EL (cell line): ENCODE measurements at places on chromosomes 6 and 20.

GRCh38 chr6:163538331-163538730 lies 123.8 kb downstream of the QKI start:
- DNase-seq = no peak

DNA sequence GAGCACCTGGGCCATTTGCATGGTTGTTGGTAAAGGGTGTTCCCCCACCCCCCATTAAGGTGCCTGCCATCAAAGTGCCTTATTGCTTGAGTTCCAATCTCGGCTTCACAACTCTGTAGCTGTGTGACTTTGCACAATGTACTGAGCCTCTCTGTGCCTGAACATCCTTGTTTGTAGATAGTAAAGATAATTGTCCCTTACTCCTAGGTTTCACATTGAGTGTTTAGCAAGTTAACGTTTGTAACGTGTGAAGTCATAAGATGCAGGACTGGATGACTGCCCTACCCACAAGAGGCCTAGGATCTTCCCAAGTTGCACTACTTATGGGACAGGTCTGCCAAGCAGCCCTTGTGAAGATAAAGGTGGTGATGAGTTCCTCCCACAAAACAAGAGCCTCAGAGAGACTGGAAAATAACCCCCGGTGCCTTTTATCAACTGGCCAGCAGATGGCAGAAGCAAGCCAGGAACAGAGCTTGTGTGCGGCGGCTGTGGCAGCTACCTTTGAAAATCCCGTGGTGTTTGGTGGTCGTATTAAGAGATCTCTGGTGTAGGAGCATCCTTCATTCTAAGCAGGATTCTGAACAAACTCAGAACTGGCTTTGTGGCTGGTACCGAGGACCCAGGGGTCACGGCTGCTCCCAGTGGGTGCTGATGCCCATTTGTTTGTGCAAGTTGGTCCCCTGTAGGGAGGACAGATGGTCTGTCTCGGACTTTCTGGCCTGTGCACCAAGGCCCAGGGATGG lies 99.1 kb downstream of the CDH26 start:
- DNase-seq = peak; percentile 67

GRCh38 chr6:48110436-48111142 lies 408 bp downstream of the PTCHD4 start:
- no peak for DNase-seq

GRCh38 chr6:143215771-143216170 lies 155.1 kb downstream of the AIG1 start:
- DNase-seq = no peak

GRCh38 chr20:24663496-24663895 lies 194.1 kb downstream of the SYNDIG1 start:
- no peak for DNase-seq

GRCh38 chr6:33298773-33299236 lies at the start of gene RGL2:
Gene RGL2 (minus strand): TSS chr6:33298942. CDS start chr6:33298610, 332 bp downstream.
- DNase-seq = peak; percentile 72

GRCh38 chr20:46973766-46974165 lies 79.1 kb downstream of the EYA2 start:
- DNase-seq = no peak

- DNase-seq = no peak
These were observed 147.2 kb upstream of the HMGCLL1 start for GRCh38 chr6:55726144-55726543.

DNA sequence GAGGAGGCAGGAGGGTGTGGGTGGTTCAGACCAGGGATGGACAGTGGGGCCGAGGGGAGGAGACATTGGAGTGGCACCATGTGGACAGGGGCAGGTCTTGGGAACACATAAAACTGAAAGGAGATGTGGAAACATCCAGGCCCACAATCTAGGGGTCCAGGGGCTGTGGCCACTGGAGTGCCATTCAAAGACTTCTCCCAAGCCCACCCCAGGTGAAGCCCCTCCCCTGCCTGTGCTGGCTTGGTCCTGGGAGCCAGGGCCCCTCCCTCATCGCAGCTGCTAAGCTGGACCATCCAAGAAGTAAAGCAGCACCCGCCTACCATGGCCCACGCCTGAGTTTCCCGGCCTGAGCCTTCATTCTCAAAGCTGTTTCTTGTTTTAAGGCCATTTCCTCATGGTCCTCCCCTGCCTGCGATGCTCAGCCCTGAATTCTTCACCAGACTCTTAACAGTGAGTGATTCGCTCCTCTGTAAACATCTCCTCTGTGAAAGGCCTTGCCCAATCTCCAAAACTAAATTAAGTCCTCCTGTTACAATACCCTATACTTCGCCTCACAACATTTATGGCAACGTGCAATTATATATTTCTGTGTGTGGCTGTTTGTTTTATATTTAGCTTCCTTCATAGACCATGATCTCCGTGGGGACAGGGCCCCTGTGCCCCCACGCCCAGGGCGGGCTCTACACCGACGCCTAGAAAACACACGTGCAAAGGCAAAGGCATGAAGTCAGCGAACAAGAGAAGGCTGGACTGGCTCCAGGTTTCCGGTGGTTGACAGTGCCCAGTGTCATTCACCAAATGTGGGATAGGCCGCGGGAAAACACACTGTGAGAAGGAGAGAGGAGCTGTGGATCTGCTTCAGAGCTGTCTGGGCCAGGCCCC lies 267.8 kb downstream of the ERMARD start:
- DNase-seq = no peak

- no peak for DNase-seq
These were observed 506.9 kb upstream of the JARID2 start for GRCh38 chr6:14738933-14739332.

DNA sequence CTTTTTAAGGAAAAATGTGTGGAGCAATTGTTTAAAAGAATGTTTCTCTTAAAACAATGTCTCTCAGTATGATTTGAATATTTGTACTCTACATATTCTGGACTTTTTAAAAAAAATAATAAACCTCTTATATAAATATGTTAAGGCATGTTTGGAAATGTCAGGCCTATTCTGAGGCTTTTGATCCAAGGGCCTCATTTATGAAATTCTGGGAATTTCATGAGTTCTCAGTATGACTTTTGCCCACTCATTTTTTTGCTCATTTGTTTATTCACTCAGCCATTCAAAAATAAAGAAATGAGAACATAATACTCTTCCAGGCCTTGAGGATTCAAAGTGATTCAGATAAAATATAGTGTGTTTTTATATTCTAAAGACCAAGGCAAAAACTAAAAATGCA lies 60.4 kb downstream of the DOK5 start:
- no peak for DNase-seq

- no peak for DNase-seq
These were observed 11.5 kb upstream of the SRF start for GRCh38 chr6:43159599-43159998.

GRCh38 chr6:106287215-106287614 lies 38.3 kb downstream of the ATG5 start:
- no peak for DNase-seq

- peak; percentile 51 for DNase-seq
These were observed 187.5 kb upstream of the ECI2 start for GRCh38 chr6:4322846-4323309.

GRCh38 chr6:41463062-41463930 lies 82.9 kb upstream of the FOXP4 start:
- DNase-seq = peak; percentile 75

GRCh38 chr6:38503032-38503773 lies 136.5 kb downstream of the BTBD9 start:
- DNase-seq = no peak

DNA sequence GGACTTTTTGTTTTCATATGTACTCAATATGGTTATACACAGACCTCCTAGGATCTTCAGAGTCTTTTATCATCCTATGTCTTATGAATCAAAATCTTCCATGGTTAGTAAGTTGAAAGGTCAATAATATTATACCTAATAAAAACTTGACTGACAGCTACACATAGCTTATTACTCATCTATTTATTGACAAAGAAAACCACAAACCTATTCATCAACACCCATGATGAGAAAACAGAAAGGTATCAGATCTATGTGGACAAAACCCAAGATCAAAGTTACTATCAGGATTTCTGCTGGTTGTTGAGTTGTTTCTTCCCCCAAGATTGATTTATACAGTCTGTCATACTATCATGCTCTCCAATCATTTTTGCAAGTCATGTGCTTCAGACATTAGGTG lies 460.1 kb upstream of the MANEA start:
- DNase-seq = no peak

GRCh38 chr6:63418741-63419140 lies 99.0 kb upstream of the LGSN start:
- no peak for DNase-seq

DNA sequence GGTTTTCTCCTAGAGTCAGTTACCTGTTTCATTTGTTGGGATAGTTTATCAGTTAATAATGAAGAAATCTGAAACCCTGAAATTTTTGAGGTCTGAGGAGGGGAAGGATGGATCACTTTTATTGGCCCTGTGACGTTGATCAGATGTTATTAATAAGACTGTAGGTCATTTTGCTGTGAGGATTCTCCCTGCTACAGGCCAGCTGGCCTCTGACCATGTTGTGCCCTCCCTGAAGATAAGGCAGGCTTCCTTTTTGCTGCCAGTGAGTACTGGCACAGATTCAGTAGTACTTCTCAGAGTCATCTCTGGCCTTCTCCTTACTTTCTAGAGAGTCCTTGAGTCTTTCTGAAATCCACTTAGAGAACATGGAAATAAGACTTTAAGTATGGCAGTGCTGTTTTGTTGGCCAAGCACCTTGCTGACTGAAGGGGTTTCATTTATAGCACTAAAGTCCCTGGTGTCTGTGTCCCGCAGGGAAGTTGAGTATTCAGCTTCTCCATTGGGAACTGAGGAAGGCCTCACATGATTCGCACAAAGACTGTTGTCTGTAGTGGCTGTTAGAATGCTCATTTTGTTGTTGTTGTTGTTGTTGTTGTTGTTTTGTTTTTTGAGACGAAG lies 202.6 kb downstream of the DTNBP1 start:
- no peak for DNase-seq

DNA sequence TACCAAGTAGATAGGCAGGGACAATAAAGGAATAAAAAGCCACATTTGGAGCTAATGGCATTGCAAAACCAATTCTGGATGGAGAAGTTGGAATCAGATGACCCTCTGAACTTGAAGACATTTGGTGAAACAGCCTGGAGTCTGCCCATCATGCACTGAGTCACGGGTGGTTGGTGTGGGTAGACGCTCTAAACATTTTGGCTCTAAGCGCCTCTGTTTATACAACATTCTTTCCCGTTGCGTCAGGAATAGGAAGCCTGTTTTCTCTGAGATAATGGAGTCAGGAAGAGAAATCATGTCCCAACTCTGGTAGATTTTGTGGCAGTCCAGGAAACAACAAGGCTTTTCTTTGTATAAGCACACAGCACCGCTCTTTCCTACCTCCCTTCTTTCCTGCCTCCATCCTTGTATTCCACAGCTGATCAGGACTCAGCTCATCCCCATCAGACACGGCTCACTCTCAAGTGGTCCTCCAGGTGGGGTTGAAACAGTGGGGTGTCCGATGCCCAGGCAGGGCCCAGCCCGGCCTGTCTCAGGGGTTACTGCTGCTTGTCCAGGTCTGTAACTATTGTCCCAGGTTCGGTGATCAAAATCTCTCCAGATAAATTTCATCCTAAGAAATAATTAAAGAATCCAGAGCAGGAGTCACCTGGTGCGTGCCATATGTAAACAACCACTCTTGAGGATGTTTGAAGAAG lies 12.1 kb upstream of the RAMACL start:
- DNase-seq = peak; percentile 96
